ENCODE measurements at places on chromosomes 6 and 20.

- no peak for DNase-seq
Observed at GRCh38 chr6:167401525-167402194, 76.8 kb downstream of the TTLL2 start.

GRCh38 chr20:62388839-62389600 is 2.1 kb downstream of the RPS21 start:
- no peak for DNase-seq

- DNase-seq = no peak
Observed at GRCh38 chr20:2847802-2848201, 7.3 kb downstream of the VPS16 start.

GRCh38 chr20:56872620-56873458 is 243.7 kb downstream of the TFAP2C start:
- DNase-seq = no peak

DNA sequence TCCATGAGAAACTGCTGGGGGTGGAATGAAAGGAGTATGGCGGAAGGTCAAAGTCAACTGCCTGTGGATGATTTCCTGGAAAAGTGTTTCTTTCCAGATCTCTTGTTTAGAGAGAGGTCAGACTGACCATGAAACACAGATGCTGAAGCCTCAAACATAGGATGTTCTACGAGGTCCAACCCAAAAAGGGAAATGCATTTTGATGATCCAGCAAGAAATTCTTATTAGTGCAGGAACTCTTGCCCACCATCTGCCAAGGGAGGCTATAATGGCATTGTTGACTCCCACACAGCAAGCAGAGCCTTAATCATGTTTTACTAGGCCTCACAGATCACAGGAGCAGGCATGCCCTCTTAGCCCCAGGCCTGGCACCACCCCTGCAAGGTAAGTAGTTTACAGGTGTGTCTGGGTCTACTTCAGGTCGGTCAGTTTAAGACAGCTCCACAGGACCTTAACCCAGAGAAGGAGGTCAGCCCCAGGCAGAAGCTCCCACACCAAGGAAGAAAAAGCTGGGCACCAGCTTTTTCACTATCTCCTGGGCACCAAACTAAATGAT is 67.6 kb upstream of the CNKSR3 start:
- no peak for DNase-seq

DNA sequence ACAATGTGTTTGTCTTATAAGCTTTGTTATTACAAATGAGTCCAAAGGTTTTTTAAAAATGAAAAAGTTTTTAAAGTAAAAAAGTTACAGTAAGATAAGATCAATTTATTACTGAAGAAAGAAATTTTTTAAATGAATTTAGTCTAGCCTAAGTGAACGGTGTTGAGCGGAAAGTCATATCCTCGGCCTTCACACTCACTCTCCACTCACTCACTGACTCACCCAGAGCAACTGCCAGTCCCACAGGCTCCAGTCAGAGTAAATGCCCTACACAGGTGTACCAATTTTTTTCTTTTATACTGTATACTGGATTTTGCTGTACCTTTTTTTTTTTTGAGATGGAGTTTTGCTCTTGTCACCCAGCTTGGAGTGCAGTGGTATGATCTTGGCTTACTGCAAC is 42.7 kb upstream of the AGPAT4 start:
- DNase-seq = no peak

GRCh38 chr6:136566007-136566487 is 15.8 kb upstream of the MAP7 start:
- no peak for DNase-seq

DNA sequence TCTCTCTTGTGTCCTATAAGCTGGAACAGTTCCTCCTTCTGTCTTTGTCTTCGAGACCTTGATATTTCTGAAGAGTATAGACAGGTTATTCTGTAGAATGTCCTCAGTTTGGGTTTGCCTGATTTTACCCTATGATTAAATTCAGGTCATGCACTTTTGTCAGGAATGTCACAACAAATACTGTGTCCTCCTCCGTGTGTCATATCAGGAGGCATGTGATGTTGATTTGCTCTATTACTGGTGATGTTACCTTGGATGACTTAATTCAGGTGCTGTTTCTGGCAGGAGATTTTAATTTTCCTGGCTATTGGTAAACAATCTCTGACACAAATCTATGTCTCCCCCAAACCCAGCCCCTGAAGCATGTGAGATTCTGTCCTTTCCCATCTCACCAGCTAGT is 33.3 kb upstream of the CHMP4B start:
- no peak for DNase-seq

GRCh38 chr6:53728570-53729194 is 63.1 kb upstream of the KLHL31 start:
- peak; percentile 30 for DNase-seq

- no peak for DNase-seq
Observed at GRCh38 chr6:84072442-84072997, 38.9 kb downstream of the MRAP2 start.

DNA sequence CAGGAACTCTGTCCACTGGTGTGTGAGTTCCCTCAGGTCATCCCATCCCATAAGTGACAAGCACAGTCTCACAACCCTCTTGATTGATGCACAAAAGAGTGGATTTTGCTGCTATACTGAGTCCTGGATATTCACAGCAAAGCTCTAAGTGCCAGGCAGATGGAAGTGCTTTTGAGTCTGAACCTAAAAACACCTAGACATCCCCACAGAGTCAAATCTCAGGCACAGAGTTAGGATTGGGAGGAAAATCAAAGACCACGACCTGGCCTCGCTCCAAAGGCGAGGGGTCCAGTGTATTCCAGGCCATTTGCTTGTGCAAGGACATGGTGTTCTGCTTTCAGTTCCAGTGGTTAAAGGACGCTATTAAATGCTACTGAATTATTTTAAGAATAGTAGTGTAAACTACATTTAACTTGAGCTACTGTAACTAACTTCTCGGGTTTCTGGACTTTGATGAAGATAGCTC is 56.8 kb downstream of the RREB1 start:
- no peak for DNase-seq

GRCh38 chr6:128659878-128660622 is 139.7 kb upstream of the PTPRK start:
- no peak for DNase-seq

GRCh38 chr20:10239954-10240353 is 21.3 kb downstream of the SNAP25 start:
- DNase-seq = no peak

DNA sequence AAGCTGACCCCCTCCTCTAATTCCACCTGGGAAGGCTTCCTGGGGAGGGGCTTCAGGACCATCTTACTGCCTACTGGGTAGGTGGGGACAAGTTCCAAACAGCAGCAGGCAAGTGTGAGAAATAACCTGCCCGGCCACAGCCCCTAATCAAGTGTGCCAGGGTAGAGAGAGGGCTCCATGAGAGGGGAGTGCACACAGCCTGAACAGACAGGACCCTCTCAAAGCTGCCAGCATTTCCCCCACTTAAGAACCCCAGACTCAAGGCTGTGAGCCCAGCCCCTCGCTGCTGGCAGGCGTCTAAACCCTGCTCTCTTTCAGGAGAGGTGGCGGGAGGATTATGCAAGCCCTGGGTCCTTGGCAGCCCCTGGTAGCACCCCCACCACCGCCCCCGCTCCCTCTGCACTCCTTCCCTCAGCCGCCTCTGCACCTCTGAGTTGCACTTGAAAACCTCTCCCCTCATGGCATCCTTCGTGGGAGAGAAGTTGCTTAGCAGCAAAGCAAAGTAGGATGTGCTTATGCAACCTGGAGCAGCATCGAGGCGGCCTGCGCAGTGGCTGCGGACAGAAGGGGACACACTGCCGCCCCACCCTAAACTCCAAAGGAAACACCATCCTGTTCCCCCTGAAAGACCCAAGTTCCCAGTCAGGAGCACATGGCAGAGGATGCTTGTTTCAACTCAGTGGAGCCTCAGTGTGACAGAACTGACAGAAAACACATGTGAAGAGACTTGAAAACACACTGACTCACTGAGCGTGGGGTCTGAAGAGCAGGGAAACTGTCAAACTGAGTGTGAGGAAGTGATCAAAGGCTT is 10.5 kb downstream of the DDRGK1 start:
- DNase-seq = no peak

- DNase-seq = no peak
Observed at GRCh38 chr6:109793792-109794191, 102.7 kb downstream of the FIG4 start.

GRCh38 chr6:142011156-142011555 is 121.6 kb upstream of the GJE1 start:
- no peak for DNase-seq

- DNase-seq = no peak
Observed at GRCh38 chr6:32188381-32189068, 1.5 kb downstream of the PBX2 start.

DNA sequence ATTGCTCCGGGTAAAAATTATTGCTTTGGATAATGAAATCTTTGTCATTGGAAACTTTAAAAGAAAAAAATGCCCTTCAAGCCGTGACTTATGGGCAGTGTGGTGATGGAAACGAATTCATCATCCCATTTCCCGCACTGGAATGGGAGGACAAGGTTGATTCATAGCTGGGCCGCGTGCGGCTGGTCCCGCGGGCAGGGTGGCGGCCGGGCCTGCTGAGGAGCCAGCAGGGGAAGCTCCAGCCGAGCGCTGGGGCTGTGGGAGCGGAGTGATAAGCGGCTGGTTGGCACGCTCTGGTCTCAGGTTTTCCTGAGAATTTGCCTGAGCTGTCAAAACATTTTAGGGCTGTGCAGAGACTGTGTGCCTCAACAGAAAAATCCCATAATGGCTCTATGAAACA is 351.7 kb downstream of the CDC5L start:
- DNase-seq = no peak

DNA sequence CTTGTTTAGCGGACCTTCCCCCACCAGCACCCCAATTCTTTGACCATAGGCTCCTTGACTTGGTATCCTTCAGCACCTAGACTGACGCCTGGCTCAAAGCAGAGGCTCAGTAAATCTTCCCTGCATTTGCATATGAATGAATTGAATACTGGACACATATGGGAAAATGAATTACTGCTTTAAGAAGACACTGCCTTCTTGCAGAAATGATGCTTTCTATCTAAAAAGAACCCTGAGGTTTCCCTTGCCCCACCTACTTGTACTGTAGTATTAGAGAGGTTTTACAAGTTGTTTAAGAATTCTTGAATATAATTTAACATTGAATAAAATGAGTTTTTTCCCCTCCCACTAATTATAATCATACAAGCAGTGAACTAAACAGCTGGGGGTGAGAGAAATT is 190.7 kb downstream of the SAMD5 start:
- DNase-seq = no peak

GRCh38 chr20:44803383-44803941 is 6.9 kb downstream of the RIMS4 start:
- DNase-seq = no peak

- no peak for DNase-seq
Observed at GRCh38 chr6:91560409-91560808, 973.5 kb upstream of the MAP3K7 start.

- DNase-seq = no peak
Observed at GRCh38 chr6:139852488-139853140, 478.2 kb upstream of the CITED2 start.

DNA sequence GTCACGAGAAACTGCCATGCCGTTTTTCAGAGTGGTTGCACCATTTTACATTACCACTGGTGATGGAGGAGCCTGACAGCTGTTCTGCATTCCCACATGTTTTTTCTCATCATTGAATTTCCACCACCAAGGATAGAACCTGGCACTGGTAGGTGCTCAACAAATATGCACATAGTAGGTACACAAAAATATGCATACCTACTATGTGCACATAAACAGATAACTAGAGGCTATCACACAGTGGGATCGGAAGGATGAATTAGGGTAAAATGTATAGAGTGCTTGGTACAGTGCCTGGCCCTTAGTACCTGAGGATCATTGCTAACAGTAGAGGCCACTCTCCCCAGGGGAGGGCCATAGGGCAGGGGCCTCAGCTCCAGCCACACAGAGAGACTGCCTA is 47.0 kb downstream of the SLC2A10 start:
- no peak for DNase-seq

GRCh38 chr6:151359486-151359885 is 31.9 kb downstream of the ZBTB2 start:
- no peak for DNase-seq

DNA sequence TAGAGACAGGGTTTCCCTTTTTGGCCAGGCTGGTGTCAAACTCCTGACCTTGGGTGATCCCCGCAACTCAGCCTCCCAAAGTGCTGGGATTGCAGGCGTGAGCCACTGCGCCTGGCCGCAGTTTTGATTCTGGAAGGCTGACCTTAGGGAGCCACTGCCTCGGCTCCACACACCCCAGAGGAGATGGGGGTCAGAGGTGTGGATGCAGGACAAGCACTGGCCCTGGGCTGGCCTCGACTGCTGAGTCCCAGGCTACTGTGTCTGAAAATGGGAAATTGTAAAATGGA is 1.5 kb downstream of the ZBP1 start:
- no peak for DNase-seq

DNA sequence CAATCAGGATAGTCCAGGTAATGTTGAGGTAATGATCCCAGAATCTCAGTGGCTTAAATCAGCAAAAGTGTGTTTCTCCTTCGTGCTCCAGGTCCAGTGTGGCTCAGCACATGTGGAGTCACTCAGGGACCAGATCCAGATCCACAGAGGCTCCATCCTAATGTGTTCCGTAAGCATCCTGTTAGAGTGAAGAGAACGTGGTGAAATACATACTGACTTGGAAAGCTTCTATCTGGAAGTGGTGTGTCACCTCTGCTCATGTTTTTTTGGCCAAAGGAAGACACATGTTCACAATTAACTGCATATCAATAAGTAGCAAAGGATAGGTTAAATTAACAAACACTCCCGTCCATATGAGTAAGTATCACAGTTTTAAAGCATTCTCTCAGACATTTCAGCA is 26.8 kb upstream of the PREP start:
- DNase-seq = no peak

GRCh38 chr6:161080263-161080970 is 88.8 kb downstream of the MAP3K4 start:
- no peak for DNase-seq
